ENCODE measurements at places on chromosomes 1 and 21.

GRCh38 chr1:232810856-232811255 lies 5.6 kb downstream of the MAP10 start:
- DNase-seq, result no peak

DNA sequence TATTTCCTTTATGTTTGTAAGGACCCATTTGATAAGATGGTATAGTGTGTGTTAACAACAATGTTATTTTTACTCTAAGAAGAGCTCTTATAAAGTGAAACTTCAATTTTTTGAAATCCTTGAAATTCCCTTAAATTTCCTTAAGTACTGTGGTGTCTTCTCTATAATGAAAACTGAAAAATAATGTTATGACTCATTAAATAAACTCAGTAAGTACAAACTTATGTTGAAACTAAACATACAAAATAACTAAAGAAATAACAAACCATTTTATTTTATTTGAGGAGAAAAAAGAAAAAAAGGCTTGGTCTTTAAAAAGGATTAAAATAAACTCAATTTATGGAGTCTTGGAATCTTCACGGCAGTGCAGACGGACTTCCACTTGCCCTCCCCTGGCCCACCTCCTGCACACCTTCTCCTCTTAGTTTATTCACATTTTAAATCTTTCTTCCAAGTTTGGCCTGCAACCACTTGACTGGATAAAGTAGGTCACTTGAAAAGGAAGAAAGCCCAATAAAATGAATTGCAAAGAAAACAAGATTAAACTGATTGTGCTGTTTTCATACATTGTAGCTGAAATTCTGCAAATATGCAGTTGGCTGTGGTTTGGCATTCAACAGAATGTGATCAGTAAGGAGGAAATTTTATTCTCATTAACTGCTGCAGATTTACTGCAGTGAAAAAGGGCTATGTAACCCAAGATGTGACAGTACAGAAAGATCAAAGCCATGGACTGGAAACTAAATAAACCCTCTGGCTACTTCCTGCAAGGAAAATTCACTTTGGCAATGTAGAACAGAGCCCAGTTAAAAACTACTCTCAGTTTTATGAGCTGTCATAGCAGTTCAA lies 48.5 kb upstream of the SCYL3 start:
- DNase-seq, result peak; percentile 42

GRCh38 chr1:224106568-224107281 lies 7.2 kb upstream of the FBXO28 start:
- DNase-seq, result no peak

GRCh38 chr1:70720109-70720508 lies 309.0 kb downstream of the CTH start:
- DNase-seq, result no peak

DNA sequence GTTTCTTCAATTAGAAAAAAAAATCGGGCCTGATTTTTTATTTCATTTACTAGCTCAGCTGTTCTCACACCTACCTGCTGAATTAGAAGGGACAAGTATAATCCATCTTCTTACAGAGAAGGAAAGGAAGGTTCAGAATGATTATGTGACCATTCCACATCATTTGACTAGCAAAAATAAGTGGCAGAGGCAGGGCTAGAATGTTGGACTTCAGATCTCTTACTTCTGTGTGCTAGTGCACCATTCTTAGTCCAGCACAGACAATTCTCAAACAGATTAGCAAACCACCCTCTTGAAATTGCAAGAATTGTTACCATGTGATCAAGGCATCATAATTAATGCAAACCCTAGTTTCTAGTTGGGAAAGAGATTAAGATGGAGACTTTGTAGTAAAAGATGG lies 32.7 kb downstream of the CTH start:
- no peak for DNase-seq

- no peak for DNase-seq
Observed at GRCh38 chr21:32951041-32951440, 74.7 kb upstream of the OLIG2 start.

DNA sequence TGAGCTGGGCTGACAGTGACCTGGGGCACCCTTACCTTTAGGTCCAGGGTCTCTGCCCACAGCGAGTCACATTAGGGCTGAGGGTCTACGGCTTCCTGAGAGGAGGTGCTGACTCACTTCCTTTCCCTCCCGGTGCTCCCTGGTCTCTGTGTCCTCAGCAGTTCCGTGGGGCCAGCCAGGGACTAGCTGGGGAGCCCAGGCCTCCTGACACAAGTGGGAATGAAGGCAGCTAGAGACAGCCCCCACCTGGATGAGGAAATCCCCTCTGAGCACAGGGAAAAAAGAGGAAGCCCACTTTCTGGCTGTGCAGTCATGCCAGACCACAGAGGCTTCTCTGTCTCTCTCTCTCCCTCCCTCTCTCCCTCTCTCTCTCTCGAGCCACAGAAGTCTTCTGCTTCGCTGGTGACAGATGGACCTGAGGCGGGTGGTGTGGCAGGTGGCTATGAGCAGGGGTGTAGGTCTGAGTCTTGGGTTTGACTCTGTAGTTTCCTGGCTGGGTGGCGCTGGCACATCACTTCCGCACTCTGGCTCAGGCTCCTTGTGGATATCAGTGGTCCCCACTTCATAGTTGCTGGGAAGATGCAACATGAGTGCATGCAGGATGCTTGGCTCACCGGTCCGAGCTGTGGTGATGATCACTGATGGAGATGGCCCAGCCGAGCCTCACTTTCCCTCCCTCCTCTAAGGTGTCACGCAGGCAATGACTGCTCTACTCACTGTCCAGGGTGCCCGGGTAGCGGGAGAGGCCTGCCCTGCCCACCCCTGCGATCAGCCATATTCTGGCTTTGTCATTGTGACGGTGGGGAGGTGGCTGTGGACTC lies 3.5 kb downstream of the SLC66A1 start:
- no peak for DNase-seq

DNA sequence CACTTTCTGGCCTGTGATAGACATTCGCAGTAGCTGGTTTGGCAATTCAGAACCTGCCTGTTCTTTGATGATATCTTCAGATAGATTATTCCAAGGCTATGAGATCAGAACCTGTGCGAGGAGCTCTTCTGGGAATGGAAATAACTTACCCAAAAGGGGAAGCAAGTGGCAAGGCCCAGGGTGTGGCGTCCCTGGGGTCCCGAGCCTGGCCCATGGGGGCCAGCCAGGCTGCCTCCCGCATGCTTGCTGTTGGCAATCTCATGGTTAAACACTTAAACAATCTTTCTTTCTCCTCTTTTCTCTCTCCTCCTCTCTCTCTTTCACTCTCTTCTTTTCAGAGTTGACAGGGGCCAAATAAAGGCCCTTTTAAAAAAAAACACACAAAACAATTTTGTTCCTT lies 108.1 kb downstream of the RNF220 start:
- DNase-seq, result no peak

DNA sequence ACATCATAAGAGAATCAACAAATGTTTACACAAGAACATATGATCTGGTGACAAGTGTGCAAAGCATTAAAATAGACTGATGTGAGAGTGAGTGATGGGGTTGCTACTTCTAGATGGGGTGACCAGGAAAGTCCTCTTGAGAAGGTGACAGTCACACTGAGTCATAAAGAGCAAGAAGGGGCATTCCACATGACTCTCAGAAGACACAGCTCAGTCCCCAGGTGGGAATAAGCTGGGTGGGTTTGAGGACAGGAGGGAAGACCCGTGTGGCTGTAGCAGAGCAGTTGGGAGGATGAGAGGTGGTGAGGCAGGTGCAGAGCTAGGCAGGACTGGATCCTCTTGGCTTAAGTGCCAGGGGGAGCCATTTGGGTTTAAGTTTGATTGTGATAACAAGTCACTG lies 53.1 kb downstream of the TNR start:
- DNase-seq, result no peak
